Heart right ventricle (tissue), 16 donors: ENCODE measurements at places on chromosomes 7 and 10.

- no peak overlapping the region for H3K4me3 ChIP-seq
- H3K36me3 ChIP-seq = no peaks in the 10 kb centered on the region
- no peak for DNase-seq
- no peak overlapping the region for H3K27ac ChIP-seq
- H3K4me1 ChIP-seq = no peaks in the 10 kb centered on the region
- H3K27me3 ChIP-seq = no peaks in the 10 kb centered on the region
Measured at GRCh38 chr7:143953421-143953820, 1.2 kb upstream of the OR2F1 start.

DNA sequence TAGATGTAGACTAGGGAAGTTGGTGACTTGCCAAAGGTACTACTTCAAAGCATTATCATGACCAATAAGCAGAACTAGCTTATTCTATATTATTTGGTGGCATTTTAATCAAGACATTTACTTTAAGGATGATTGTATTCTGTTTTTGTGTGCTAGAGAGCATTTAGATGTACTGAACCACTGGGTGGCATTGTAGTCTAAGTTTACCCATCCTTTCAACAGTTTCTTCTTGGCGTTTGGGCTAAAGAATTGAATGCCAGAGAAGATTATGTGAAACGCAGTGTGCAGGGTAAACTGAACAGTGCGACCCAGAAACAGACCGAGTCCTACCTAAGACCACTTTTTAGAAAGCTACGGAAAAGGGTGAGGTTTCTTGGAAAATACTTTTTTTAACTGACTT is 26.8 kb downstream of the PRPF18 start:
- no peak overlapping the region for H3K27ac ChIP-seq
- no peaks in the 10 kb centered on the region for H3K4me1 ChIP-seq
- H3K27me3 ChIP-seq = no peaks in the 10 kb centered on the region
- no peak overlapping the region for H3K4me3 ChIP-seq

GRCh38 chr10:102927311-102928010 is 9.4 kb downstream of the CNNM2 start:
- no peak overlapping the region for H3K4me3 ChIP-seq
- H3K4me1 ChIP-seq = peaks cover 13% of the 10 kb centered on the region
- no peak for DNase-seq
- peaks cover 12% of the 10 kb centered on the region for H3K36me3 ChIP-seq
- H3K27me3 ChIP-seq = no peaks in the 10 kb centered on the region

DNA sequence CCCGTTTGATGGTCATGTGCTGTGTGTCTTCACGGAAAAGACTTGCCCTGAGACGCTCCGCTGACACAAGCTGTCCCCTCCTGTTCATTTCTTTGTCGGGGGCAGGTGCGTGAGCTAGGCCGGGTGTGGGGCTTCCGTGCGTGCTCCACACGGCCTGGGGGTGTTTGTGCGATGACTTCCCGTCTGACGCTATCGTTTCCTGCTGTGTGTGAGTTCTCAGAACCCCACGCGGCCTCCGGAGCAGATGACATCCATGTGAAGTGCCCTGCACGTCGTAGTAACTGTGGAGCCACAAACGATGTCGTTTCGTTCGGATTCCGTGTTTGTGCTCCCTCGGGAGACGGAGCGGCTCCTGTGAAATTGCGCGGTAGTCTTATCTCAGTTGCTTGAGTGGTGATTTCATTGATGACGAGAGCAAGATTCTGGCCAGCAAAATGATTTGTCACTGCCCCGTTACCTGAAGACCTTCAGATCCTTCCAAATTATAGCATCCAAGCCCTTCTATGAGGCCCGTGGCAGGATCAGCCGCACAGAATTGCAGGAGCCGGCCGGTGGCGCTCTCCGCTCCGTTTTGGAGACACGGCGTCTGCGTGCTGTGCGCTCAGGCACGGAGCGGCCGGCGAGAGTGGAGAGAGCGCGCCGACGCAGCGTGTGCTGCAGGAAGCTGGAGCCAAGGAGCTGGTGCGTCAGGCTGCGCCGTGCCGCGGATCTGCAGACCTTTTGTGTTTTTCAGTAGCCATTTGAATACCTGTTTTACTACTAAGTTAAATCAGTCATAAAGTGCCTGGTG is 94.9 kb downstream of the NKX6-2 start:
- DNase-seq = no peak
- no peak overlapping the region for H3K27ac ChIP-seq
- no peak overlapping the region for H3K4me3 ChIP-seq
- peaks cover under 1% of the 10 kb centered on the region for H3K4me1 ChIP-seq

GRCh38 chr7:31122649-31123058 is 70.5 kb downstream of the ADCYAP1R1 start:
- H3K27ac ChIP-seq = no peak overlapping the region
- H3K36me3 ChIP-seq = no peaks in the 10 kb centered on the region
- DNase-seq = peak; percentile 40
- no peaks in the 10 kb centered on the region for H3K27me3 ChIP-seq
- no peaks in the 10 kb centered on the region for H3K4me1 ChIP-seq

GRCh38 chr10:122515588-122516231 is 44.8 kb upstream of the DMBT1 start:
- DNase-seq = peak; percentile 27
- no peak overlapping the region for H3K4me3 ChIP-seq
- H3K4me1 ChIP-seq = no peaks in the 10 kb centered on the region
- no peak overlapping the region for H3K27ac ChIP-seq
- H3K27me3 ChIP-seq = no peaks in the 10 kb centered on the region
- no peaks in the 10 kb centered on the region for H3K36me3 ChIP-seq

- no peak for DNase-seq
- no peaks in the 10 kb centered on the region for H3K36me3 ChIP-seq
- H3K4me3 ChIP-seq = no peak overlapping the region
- no peaks in the 10 kb centered on the region for H3K27me3 ChIP-seq
- H3K4me1 ChIP-seq = no peaks in the 10 kb centered on the region
Measured at GRCh38 chr7:127770885-127771284, 118.9 kb downstream of the SND1 start.

DNA sequence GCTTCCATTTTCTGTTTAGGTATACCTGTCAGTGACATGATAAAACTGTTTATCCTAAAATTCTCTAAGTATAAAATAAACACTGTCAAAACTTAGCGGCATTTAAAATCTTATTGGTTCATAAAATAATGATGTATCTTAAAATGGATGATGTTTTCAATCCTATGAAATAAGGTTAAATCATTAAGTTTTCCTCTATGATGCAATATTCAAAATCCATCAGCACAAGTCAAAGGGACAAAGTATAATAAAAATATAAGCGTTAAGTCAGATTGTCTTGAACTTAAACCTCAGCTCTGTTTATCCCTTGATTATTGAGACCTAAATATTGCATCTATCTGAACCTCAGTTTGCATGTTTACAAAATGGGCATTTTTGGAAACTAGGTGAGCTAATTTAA is 46.6 kb upstream of the NCAPG2 start:
- H3K36me3 ChIP-seq = peaks cover 9% of the 10 kb centered on the region
- no peaks in the 10 kb centered on the region for H3K27me3 ChIP-seq
- H3K27ac ChIP-seq = no peak overlapping the region
- H3K4me3 ChIP-seq = no peak overlapping the region

- peaks cover 100% of the 10 kb centered on the region for H3K36me3 ChIP-seq
- H3K4me3 ChIP-seq = no peak overlapping the region
- no peaks in the 10 kb centered on the region for H3K27me3 ChIP-seq
- no peak overlapping the region for H3K27ac ChIP-seq
- no peak for DNase-seq
Measured at GRCh38 chr10:114131094-114131493, 42.9 kb downstream of the CCDC186 start.

DNA sequence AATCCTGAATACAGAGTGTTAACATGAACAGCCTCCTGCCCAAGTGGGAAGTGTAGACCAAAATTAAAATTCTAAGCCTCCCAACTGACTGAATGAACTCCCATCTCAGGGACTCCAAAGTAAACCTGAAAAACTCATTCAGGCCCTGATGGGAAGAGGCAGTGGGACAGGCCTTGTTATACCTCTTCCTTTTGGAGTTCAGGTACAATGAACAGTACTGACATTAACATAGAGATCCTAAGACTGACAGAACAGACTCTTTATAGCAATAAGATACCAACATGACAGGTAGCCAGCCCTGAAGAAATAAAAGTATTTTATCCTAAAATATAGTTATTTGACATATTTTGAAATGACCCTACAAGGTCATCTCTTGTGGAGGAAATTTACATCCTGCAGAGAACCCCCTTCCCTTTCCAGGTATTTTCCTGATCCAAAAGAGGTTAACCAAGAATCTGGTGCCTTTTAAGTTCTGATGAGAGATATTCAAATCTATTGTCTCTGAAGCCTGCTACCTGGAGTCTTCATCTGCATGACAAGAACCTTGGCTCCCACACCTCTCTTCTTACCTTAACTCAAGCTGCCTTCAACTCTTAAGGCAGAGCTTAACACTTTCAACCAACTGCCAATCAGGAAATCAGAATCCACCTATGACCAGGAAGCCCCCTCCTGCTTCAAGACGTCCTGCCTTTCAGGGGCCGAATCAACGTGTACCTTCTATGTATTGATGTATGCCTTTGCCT is 103.3 kb upstream of the PFKP start:
- H3K27ac ChIP-seq = no peak overlapping the region
- no peaks in the 10 kb centered on the region for H3K4me1 ChIP-seq
- H3K27me3 ChIP-seq = no peaks in the 10 kb centered on the region
- DNase-seq = no peak

DNA sequence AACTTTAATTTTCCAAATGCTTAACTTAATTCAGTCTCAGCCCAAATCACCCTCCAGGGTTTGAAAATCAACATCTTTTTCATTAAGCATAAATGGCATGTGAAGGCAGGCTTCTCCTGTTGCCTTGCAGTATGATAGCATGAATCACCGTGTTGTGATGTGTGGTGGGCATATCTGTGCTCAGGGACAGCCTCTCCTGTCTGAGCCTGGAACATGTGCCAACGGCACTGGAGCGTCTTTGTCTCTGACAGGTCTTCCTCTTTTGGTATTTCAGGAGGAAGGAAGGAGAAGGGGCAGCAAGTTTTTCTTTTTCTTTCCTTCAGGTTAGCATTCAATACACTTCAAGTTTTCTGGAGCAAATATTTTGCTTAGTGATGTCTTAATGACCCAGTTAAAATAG is 57.6 kb downstream of the LRGUK start:
- no peak overlapping the region for H3K4me3 ChIP-seq
- no peak overlapping the region for H3K27ac ChIP-seq
- DNase-seq = no peak
- H3K4me1 ChIP-seq = no peaks in the 10 kb centered on the region
- H3K36me3 ChIP-seq = no peaks in the 10 kb centered on the region

DNA sequence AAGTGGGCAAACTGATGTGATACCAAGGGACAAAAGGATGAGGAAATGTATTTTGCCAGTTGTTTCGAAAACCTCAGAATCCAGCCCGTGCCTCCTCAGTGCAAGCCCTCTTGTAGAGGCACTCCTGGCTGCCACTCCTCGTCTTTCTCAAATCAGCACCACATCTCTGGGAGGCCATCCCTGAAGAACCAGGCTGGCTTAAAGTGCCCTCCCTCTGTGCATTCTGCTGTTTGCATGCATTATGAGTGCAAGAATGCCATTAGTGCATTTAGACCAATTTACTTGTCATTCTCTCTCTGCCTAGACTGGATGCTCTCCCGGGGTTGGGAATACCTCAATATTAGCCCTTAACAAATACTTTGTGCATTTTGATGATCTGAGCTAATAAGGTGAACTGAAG is 19.9 kb upstream of the FAM180A start:
- H3K27me3 ChIP-seq = no peaks in the 10 kb centered on the region
- H3K36me3 ChIP-seq = no peaks in the 10 kb centered on the region
- no peak overlapping the region for H3K4me3 ChIP-seq
- peak overlapping the region; percentile 86 for H3K27ac ChIP-seq
- no peak for DNase-seq

- H3K27ac ChIP-seq = no peak overlapping the region
- H3K36me3 ChIP-seq = no peaks in the 10 kb centered on the region
- no peaks in the 10 kb centered on the region for H3K27me3 ChIP-seq
- H3K4me1 ChIP-seq = no peaks in the 10 kb centered on the region
Measured at GRCh38 chr10:94344522-94345122, 18.1 kb downstream of the NOC3L start.

- H3K27me3 ChIP-seq = no peaks in the 10 kb centered on the region
- no peak overlapping the region for H3K27ac ChIP-seq
- DNase-seq = no peak
- H3K4me1 ChIP-seq = peaks cover 5% of the 10 kb centered on the region
- no peak overlapping the region for H3K4me3 ChIP-seq
- no peaks in the 10 kb centered on the region for H3K36me3 ChIP-seq
Measured at GRCh38 chr7:92808006-92808405, 28.4 kb downstream of the CDK6 start.

DNA sequence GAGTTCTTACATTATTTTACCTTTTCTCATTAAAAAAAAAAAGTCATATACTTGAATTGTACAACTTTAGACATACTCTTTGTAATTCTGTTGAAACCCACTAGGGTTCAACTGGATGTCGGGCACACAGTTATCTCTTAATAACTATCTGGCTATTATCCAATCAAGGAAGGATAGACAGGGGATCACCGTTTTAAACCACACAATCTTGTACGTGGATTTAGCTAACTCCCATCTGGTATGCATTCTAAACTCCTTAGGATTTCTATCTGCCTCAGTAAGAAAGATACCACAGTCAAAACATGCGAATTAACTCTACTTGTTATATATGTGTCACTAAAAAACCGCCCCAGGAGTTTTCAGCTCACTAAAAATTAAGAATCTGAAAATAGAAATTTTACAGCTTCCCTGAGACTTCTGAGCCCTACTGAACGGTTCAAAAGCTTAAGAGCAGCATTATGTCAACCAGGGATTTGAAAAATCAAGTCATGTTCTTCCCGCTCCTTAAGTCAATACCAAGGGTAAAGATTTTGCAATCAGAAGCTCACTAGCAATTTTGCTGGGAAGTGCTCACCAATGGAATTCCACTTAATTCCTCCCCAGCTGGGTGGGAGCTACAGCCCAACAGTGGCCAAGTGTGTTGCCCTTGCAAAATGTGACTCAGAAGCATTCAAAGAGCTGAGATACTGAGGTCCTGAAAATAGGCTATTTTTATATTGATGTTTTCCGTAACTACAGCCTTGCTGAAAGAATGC is 267.0 kb downstream of the FRMD4A start:
- no peaks in the 10 kb centered on the region for H3K4me1 ChIP-seq
- no peak for DNase-seq
- H3K36me3 ChIP-seq = no peaks in the 10 kb centered on the region
- H3K4me3 ChIP-seq = no peak overlapping the region
- H3K27me3 ChIP-seq = no peaks in the 10 kb centered on the region

GRCh38 chr10:70321897-70322890 is 38.4 kb upstream of the NPFFR1 start:
- H3K4me1 ChIP-seq = peaks cover 34% of the 10 kb centered on the region
- H3K36me3 ChIP-seq = no peaks in the 10 kb centered on the region
- DNase-seq = no peak
- no peak overlapping the region for H3K27ac ChIP-seq
- no peaks in the 10 kb centered on the region for H3K27me3 ChIP-seq
- H3K4me3 ChIP-seq = no peak overlapping the region

DNA sequence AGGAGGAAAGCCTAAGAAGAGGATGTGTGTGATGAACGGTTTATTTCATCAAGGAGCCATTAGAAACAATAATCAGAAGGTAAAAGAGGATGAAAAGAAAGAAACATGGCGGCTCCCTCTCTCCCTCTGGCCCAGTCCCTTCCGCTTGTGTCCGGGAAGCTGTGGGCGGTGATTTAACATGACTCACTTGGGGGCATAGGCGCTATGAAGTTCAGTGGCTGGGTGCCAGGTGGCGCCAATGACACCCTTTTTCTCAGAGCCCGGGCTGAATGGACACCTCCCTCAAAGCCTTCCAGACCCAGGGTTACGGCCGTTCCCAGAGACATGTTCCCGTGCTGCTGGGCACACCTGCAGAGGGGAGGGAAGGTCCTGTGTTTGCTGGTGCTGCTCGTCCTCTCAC is 244.0 kb downstream of the SKAP2 start:
- no peaks in the 10 kb centered on the region for H3K36me3 ChIP-seq
- H3K27ac ChIP-seq = no peak overlapping the region

GRCh38 chr7:127782654-127783559 is 130.9 kb downstream of the SND1 start:
- peaks cover 20% of the 10 kb centered on the region for H3K4me1 ChIP-seq
- H3K27ac ChIP-seq = no peak overlapping the region
- H3K4me3 ChIP-seq = no peak overlapping the region
- no peaks in the 10 kb centered on the region for H3K27me3 ChIP-seq
- DNase-seq = no peak
